ENCODE measurements at places on chromosomes 7 and 10. TPM values are rescaled to one million over a fixed set of nuclear protein-coding genes. Genes with fewer than 3 reads are reported as not detected.

MAT1A gene
- not detected for polyA plus RNA-seq

CFAP46 gene
- polyA plus RNA-seq = 2.0 TPM

DNA sequence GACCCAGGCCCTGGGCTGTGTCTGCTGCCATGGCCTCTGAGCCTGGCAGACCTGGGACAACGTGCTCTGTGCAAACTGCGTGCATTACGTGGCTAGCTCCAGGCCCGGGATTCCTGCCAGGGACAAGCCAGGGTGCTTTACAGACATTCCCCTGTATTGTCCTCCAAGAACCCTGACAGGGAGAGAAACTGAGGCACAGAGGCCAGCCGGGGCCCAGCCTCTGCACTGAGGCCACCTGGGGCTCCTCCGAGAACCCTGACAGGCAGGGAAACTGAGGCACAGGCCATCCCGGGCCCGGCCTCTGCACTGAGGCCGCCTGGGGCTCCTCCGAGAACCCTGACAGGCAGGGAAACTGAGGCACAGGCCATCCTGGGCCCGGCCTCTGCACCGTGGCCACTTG is 64.9 kb downstream of the CFAP46 start:
- DNase-seq = no peak

DNA sequence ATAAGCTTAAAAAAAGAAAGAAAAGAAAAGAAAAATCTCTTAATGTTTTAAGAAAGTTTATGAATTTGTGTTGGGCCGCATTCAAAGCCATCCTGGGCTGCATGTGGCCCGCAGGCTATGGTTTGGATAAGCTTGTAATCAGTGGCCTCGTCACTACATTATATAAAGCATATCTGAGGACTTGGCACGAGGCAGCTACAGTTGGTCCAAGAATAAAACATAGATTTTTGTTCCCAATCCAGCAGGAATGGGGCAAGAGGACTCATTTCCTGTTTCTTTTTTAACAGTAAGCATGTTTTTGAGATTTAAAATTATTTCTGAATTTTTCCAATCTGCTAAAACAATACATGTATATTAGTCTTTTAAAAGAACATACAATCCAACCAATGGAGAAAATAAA is 28.6 kb downstream of the MCM10 start:
- DNase-seq = no peak

DNA sequence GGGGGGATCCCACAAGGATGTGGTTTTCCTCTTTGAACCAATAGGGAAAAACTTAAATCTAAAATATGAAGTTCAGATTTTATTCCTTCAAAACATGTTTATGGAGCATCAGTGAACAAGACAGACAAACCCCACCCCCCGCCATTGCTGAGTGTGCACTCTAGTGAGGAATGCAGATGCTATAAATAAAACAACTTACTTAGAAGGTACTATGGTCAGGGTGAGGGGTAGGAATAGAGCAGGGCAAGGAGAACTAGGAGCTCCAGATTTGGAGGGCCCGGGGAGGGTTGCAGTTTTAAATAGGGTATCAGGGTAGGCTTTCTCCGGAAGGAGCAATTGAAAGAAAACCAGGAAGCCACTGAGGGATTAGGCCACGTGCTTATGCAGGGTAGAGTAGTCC is 47.9 kb downstream of the CELF2 start:
- DNase-seq = no peak

DNA sequence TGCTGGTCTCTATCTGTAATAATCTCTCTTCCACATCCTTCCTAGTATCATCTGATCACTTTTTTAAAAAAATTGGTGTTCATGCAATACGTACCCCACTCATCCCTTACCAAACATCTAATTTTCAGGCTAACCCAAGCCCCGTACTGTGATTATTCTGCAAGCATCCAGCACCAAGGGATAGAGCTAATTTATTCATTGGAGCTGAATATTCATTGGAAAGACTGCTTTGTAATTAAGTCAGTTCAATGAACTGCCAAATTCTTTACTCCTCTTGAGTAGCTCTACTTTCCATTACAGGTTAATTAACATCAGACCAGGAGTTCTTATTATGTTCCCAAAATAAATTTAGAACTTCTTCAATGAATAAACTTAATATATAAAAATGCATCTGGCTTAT is 66.4 kb upstream of the MRLN start:
- DNase-seq = no peak

DNA sequence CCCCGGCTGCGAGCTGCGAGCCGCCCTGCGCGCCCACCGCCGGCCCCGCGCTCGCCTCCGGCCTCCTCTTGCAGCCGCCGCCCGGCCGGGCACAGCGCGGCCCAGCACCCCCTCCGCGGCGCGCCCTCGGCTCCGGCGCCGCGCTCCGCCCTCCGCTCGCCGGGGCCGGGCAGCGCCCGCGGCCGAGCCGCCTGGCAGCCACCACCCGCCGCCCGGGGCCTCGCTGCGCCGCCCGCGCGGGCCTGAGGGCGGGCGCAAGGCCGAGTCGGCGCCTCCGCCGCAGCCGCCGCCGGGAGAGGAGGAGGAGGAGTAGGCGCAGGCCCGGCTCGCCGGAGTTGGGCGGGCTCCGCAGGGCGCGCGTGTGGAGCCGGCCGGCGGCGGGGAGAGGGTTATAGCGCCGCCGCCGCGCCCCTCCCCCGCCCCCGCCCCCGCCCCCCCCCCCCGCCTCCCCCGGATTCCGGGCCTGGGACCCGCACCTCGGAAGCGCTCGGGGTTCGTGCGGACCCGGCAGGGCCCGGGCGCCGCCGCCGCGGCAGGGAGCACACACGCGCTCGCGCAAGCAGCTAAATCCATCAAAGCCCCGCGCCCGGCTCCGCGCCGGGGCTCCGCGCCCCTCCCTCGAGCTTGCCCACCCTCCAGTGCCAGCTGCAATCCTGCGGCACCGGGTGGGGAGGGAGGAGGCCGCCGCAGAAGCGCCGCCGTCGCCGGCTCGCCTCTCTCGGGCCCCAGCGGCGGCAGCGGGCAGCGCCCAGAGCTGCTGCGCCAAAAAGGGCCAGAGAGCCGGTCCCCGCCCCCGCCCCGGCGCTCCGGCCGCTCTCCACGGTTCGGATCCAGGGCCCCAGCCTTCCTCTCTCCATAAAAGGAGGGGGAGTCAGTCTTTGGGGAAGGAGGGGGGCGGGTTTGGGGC is at the start of gene PDGFA:
TSS of gene PDGFA (minus strand) at position 363 of the 907 bp plus-strand sequence. CDS start 845 bp downstream, outside the sequence.
- DNase-seq = no peak

DNA sequence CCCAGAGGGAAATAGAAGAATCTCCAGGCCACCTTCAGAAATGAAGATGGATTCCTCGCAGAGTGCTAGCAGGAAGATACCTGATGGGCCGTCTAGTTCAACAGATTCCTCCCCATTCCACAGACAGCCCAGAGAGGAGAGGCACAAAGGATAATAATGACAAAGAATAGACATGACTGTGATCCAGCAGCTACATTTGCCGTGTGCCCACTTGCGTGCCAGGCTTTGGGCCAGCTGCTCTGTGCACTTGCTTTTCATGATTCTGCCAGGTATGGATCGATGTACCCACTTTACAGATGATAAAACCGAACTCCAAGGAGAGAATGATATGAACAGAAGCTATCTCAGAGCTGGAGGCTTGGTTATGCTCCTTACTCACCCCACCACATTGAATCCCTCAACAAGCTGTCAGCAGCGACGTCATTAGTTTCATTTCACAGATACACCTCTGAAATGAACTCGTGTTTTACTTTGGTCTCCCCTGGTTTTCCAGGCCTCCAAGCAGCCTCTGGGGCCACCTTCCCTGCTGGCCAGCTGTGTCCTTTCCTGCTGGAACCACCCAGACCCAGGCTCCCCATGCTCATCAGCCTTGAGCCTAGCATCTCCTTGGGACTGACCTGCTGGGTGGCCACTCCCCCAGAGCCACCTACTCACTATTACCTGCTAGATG is 11.9 kb upstream of the WDFY4 start:
- DNase-seq = no peak

- DNase-seq = no peak
Measured at GRCh38 chr7:137847568-137848050, 835 bp upstream of the DGKI start.

GRCh38 chr10:77619964-77620703 is 17.5 kb downstream of the KCNMA1 start:
- no peak for DNase-seq

GRCh38 chr7:11436773-11437524 is 395.0 kb downstream of the THSD7A start:
- no peak for DNase-seq

DNA sequence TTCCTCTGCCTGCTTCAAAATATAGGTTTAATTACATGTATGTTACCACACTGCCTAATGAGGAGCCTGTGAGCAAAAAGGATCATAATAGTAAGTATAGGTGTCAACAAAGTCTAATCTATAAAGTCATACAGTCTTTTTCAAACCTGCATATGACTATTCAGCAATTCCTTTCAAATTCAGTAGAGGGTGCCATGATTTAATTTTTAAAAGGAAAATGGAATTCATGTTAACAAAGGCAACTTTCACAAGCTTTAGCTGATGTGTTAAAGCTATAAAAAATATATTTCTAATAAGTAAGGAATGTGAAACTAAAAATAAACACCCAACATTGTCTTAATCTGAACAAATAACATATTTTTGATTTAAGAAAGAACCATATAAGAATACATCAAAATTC is 52.1 kb downstream of the MPP7 start:
- no peak for DNase-seq

DNA sequence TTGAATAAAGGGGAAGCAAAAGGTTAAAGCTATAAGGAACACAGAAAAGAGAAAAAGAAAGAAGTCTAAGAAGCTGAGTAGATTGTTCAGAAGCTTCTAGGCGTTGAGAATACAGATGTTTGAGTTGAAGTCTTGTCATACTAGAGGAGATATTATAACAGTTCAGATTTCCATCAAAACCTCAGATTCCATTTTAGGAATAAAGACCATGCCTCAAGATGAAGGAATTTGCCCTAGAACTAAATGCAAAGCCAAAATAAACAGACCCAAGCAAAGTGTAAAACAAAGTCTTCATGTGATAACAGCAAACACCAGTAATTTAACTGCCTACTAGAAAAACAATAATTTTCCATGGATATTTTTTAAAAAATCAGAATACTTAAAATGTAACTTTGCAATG is 476.5 kb upstream of the POT1 start:
- no peak for DNase-seq

Measured in BJ (cell line).